ENCODE measurements at places on chromosomes 7 and 10.

- DNase-seq: no peak
Measured at GRCh38 chr7:94190599-94191061, 186.5 kb upstream of the BET1 start.

GRCh38 chr10:80751940-80752339 is 214.2 kb downstream of the SH2D4B start:
- DNase-seq: no peak

- no peak for DNase-seq
Measured at GRCh38 chr10:74207691-74208480, 56.9 kb downstream of the ADK start.

GRCh38 chr7:22823142-22823497 is 471 bp upstream of the TOMM7 start:
- no peak for DNase-seq

DNA sequence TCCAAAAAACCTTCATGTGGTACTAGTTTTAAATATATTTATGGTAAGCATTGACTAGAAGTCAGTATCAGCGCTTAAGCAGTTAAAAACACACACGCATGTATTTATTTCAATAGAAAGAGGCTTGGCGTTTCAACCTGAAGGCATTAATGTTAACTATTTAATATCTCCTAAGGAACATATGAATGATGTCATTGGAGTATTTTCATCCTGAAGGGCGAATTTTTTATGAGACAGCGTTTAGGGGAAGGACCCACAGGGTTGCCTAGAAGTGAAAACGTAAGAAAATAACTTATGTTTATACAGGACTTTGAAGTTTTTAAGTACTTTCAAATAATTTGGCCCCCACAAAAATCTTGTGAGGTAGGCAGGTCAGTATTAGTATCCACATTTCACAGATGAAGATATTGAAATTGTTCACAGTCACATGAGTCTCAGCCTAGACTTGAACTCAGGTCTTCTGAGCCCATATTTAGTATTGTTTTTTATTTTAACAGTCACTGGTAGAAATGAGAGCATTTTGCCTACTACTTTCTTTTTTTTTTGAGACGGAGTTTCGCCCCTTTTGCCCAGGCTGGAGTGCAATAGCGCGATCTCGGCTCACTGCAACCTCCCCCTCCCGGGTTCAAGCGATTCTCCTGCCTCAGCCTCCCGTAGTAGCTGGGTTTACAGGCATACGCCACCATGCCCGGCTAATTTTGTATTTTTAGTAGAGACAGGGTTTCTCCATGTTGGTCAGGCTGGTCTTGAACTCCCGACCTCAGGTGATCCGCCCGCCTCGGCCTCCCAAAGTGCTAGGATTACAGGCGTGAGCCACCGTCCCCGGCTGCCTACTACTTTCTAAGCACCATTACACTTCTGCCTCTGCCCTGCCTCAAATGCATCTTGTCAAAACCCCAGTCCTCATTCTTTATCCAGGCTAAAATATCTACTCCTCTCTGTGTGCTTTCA is 1.8 kb downstream of the SLK start:
- no peak for DNase-seq

DNA sequence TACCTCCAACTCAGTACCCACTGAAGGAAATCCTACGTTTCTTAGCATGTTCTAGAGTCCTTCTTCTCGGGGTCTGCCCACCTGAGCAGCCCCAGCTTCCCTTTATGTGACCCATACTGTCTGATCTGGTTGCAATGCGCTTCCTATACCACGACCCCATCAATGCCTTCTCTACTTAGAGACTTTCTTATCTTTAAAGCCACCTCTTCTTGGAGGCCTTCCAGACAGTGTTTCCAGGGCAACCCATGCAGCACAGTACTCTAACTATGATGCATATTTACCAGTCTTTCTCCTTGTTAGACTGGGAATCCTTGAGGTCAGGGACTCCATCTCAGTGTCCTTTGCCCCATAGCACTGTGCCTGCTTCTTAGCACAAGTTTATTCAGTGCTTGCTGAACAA is 54.5 kb upstream of the SLF2 start:
- no peak for DNase-seq

DNA sequence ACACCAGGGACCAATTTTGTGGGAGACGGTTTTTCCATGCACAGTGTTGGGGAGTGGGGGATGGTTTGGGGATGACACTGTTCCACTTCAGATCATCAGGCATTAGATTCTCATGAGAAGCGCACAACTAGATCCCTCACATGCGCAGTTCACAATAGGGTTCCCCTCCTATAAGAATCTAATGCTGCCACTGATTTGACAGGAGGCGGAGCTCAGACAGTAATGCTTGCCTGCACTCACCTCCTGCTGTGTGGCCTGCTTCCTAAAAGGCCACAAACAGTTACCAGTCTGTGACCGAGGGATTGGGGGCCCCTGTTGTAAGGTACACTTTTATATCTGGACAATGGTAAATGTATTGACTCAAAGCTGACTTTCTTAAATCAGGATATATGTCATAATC is 45.6 kb upstream of the TRIL start:
- DNase-seq: no peak

Data from NCI-H1048 (cell line).